ENCODE measurements at places on chromosomes 1 and 21.

GRCh38 chr1:22887491-22887890 lies 85.2 kb downstream of the LACTBL1 start:
- DNase-seq = no peak

DNA sequence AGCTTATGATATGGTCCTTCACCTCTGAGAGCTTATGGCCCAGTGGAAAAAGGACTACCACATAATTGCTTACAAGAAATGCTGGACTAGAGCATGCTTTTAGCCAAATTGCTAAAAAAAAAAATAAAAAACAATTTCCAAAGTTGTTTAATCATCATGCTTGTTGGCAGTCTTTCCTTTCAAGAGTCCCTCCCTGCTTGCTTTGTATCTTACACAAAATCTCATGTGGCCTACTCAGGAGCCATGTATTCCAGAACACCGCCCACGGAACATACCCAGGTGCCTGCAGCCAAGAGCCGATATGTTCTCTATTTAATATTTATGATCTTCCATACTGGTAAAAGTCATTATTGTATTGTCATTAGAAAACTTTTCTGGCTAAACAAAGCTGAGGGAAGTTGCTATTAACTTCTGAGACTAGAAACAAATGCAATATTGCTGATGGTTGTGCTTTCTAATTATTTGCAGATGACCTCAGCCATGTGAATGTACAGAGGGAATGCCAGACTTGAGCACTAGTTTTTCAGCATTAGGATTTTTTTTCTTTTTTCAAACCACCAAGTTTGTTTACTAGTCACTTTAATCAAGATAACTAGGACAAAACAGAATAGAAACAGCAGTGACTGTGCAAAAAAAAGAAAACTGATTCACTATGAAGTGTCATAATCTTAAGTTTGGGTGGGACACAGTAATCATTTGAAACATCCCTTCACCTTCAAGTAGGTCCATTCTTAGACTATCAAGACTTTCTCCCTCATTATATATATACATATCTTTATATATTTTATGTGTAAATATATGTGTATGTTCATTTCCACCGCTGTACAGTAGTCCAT lies 129.3 kb upstream of the GORAB start:
- no peak for DNase-seq

GRCh38 chr1:78464449-78464891 lies 26.3 kb upstream of the PTGFR start:
- DNase-seq = no peak

GRCh38 chr1:234089396-234089795 lies 184.9 kb downstream of the SLC35F3 start:
- no peak for DNase-seq

GRCh38 chr1:4327142-4327541 lies 327.3 kb upstream of the AJAP1 start:
- DNase-seq = no peak

DNA sequence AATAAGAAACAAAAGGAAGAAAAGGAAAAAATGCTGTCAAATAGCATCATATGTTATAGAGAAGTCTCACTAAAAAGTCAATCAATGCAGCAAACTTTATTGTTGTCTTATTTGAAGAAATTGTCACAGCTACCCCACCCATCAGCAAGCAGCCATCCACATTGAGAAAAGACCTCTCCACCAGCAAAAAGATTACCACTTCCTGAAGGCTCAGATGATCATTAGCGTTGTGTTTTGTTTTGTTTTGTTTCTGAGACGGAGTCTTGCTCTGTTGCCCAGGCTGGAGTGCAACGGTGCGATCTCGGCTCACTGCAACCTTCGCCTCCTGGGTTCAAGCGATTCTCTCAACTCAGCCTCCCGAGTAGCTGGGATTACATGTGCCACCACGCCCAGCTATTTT lies 29.0 kb downstream of the ATP2B4 start:
- DNase-seq = no peak

- no peak for DNase-seq
These were observed 91.1 kb downstream of the PAX7 start for GRCh38 chr1:18721776-18722175.

GRCh38 chr1:13799502-13800283 lies 99.7 kb downstream of the PRDM2 start:
- DNase-seq = no peak

- no peak for DNase-seq
These were observed 283.0 kb downstream of the LRRIQ3 start for GRCh38 chr1:73914951-73915350.

DNA sequence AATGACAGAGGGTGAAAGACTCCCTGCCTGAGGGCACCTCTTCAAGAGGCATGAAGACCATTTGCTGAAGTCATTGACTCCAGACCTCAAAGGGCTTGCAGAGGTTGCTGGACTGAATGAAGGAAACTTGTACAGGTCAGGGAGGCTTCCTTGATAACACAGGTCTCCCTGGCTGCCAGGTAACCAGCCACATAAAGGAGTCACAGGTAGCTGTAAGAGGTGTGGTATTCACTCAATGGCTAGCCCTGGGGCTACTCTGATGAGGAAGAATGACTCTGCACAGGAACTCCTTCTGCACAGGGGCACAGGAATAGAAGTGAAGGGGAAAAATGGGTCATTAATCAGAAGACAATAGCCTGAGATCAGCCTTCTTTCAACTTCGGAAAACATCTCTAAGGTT lies 187.5 kb downstream of the LMX1A start:
- DNase-seq = no peak

- DNase-seq = no peak
These were observed 15.5 kb downstream of the GABPB2 start for GRCh38 chr1:151085953-151086559.

DNA sequence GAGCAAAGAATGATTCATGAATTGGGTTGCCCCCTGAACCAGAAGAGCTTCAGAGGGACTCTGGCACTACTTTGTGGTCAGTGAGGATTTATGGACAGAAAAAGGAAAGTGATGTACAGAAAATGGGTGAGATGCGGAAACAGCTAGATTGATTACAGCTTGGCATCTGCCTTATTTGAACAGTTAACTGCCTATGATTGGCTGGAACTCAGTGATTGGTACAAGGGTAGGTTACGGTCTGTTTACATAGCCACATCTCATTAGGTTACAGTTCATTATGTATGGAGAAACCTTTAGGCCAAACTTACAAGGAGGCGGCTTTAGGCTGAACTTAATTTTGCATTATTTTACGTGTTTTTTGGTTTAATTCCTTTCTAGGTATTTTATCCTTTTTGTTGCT lies 29.0 kb upstream of the RHOU start:
- DNase-seq = no peak

- DNase-seq = no peak
These were observed 461.9 kb upstream of the RGS18 start for GRCh38 chr1:191696354-191696753.

- no peak for DNase-seq
These were observed 14.1 kb downstream of the SLC19A1 start for GRCh38 chr21:45528028-45528705.

- DNase-seq = no peak
These were observed 10.3 kb downstream of the WLS start for GRCh38 chr1:68221980-68222373.

DNA sequence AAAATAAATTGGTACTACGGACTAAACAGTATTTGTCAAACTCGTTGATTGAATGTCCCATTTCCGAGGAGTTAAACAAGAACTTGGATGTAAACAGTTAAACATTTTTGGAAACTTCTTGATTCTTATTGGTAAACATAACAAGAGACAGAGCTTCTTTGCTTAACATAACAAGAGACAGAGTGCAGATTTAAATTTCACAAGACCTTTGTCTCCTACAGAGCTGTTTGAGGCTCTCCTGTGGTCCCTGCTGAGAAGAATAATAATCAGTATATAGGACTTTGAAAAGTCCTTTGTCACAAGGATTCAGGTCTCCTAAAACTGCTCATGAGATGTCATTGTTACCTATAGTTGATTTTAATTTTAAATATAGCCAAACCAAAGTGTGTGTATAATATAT lies 170.6 kb upstream of the C21orf91 start:
- DNase-seq = no peak

DNA sequence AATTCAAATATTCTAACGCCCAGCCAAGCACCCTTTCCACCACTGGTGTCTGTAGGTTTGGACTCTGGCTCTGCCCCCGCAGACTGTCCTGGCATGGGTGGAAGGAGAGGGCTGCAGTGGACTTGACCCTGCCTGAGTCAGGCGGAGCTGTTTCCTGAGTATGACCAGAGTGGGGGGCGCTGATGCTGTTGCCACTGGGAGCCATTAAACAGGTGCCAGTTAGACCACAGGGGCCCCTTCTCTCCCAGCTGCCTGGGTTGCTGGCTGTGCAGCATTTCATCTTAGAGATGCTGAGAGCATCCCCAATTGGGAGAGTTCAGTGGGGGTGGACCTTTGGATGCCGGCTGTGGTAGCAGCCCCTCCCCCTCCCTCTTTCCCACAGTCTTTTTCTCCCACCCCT lies 539.5 kb downstream of the MATN1 start:
- DNase-seq = no peak

GRCh38 chr1:89989099-89989498 lies 5.8 kb upstream of the ZNF326 start:
- DNase-seq = no peak

GRCh38 chr1:12202190-12202497 lies 27.7 kb upstream of the VPS13D start:
- no peak for DNase-seq

DNA sequence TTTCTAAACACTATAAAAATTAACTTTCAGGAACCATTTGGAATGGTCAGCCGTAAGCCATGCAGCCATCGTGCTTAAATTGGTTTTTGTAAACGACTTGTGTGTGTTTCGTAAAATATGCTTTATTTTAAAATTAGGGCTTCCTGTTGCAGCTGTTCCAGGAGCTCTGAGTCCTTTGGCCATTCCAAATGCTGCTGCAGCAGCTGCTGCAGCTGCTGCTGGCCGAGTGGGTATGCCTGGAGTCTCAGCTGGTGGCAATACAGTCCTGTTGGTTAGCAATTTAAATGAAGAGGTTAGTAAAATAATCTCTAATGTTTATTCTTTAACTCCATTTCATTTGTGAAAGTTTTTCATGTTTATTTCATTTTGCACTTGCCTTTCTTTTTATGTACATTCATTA lies 83.1 kb downstream of the PTBP2 start:
- no peak for DNase-seq

DNA sequence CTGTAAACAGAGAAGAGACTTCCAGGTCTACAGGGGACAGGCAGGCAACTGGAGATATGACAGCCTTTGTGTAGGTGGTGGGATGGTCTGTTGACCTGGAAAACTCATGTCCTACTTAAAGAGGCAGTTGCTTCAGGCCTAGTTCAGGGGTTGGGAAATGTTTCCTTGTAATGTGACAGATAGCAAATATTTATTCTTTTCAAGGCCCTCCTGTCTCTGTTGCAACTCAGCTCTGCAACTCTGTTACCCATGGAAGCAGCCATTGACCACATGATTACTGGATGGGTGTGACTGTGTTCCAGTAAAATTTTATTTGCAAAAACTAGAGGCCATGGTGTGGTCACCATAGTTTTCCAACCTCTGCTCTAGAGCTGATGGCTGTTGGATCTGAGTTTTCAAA lies 341.9 kb downstream of the PTBP2 start:
- DNase-seq = no peak

DNA sequence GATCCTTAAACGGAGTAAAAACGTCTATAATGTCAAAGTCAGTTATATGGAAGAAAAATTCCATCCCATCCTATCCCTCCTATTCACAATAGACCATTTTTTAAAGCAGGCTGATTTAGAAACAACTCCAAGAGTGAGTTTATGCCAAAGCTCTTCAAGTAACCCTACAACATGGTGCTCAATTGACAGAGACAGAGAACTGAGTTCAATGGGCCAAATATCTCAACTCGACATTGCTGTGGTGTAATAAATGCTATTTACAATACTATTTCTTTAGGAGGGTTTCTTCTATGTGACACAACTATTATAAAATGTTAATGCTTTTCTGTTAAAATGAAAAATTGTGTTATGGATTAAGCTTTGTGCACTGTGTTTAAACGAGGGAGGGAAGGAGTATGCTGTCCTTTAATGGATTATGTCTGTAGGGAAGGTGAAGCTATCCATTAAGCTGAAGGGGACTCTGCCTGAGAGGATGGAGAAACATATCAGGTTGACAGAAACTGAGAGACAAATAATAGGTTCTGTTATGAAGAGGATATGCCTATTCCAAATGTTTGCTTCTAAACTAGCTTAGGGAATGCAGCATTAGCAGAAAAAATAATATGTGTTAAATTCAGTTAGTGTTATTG lies 362.5 kb upstream of the CHRM3 start:
- DNase-seq = no peak

DNA sequence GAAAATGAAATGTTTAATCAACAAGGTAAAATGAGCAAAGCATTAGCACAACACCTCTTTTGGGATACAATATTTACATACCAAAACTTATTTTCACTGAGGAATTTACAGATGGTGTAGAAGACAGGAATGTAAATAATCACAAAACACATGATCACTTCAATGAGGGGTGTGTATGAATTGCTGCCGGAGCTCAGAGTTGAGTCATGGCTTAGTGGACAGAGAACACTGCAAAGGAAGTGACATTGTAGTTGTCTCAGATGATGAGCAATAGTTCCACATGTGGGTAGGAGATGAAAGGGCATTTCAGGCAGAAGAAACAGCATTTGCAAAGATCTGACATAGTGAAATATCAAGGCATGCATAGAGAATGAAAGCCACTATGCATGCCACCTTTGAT lies 5.6 kb upstream of the KPRP start:
- DNase-seq = no peak

- DNase-seq = no peak
These were observed 4.2 kb downstream of the SH2D2A start for GRCh38 chr1:156812293-156812990.

- DNase-seq = no peak
These were observed 14.4 kb downstream of the GBP1 start for GRCh38 chr1:89050649-89051033.

- DNase-seq = no peak
These were observed 32.1 kb upstream of the APOBEC4 start for GRCh38 chr1:183685112-183685713.

- DNase-seq = no peak
These were observed 139.3 kb upstream of the SGIP1 start for GRCh38 chr1:66394603-66395002.

DNA sequence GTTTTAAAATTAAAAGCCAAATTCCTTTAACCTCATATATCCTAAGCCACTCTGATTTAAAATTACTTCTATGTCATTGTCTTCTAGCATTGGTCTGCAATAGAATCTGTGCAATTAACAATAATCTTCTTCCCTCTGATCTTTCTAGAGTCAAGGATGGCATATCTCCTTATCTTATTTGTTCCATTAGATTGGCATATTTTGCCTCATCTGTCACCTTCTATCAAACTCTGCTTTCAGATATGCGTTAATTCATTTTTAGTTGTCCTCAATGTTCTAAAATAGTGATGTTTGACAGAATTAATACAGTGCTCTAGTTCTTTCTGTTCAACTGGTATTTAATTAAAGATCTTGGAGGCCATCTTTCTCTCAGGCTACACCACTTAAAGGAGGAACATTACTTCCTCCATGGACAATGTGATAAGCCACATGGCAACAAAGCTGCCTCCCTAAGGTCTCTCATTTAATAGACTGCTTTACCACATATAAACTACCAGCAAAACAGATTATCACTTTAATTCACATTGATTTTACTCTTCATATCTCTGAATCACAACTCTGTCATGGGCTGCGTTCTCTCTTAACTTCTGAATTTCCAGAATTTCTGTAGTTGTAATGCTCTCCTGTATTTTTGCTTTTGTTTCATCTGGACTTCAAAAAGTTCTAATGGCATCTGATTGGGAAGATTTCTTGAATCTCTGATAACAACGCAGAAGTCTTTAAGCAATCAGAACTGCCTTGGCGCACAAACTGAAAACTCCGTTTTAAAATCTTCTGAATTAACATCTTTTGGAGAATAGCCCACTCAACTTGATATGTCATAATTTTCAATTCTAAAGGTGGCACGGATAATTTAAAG lies 2.8 kb downstream of the NRIP1 start:
- no peak for DNase-seq

GRCh38 chr21:15741510-15741909 lies 11.7 kb downstream of the USP25 start:
- DNase-seq = no peak

Data from activated CD4-positive, alpha-beta T cell treated with anti-CD3 and anti-CD28 coated beads for 1 hour (primary cell).